A172 (cell line): ENCODE measurements at places on chromosomes 2 and 18. TPM values are rescaled to one million over a fixed set of nuclear protein-coding genes. Genes with fewer than 3 reads are reported as not detected.

Gene AAMP
- total RNA-seq = 217 and 254 TPM in 2 replicates

DNA sequence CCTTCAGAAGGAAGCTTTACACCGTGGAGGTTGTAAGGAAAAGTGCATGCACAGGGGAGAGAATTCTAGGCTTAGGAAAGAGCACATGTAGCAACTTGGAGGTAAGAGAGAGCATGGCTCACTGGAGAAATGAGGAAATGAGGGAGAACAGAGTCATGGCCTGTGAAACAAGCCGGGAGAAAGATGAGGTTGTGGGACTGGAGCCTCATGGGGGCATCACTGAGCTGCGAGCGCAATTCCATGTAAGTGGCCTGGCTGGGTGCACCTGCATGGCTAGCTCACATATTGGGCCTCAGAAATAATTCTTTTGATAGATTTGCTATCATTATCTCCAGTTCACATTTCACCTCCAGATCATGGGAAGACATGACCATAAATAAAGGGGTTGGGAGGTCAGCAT, 785.5 kb upstream of the RAB6C start:
- DNase-seq = no peak

- no peak for DNase-seq
These were observed 32.4 kb downstream of the TMEM177 start for GRCh38 chr2:119711352-119711751.

GRCh38 chr18:76130845-76131244, 364.2 kb downstream of the ZNF516 start:
- DNase-seq = no peak

DNA sequence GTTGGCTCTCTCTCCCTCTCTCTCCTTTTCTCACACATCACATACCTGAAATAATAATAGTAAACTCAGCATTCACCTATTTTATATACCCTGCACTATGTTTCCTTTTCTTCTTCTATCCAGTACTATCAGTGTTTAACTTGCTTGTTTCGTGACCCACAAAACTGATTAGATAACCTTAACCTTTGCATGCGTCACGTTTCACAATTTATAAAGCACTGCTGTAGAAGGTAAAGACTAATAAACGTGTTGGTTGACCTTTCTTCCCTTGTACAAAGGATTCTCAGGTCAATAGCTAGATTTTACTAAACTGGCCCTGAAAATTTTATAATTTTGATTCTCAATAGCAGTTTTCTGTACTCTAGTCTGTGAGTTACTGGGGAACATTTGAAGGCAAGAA, 791.7 kb downstream of the DPP10 start:
- DNase-seq = no peak

DNA sequence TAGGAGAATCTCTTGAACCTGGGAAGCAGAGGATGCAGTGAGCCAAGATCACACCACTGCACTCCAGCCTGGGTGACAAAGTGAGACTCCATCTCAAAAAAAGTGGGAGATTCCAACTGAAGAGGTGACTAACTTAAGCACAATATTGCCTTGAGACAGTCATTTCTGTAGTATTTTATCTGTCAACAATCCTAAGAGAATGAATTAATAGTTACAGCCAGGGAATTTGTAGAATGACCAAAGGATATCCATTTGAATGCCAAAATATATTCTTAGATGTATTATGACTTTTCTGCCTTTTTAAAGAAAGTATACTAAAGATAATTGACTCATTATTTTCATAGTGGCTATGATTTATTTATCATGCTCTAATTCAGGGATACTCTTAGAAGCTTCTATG, 40.7 kb upstream of the CCDC150 start:
- no peak for DNase-seq

- DNase-seq = no peak
These were observed 220.9 kb upstream of the REV1 start for GRCh38 chr2:99710721-99711120.

- no peak for DNase-seq
These were observed 444.1 kb upstream of the LRATD1 start for GRCh38 chr2:14188446-14188845.

- no peak for DNase-seq
These were observed 60.2 kb downstream of the RALBP1 start for GRCh38 chr18:9535430-9535991.

Gene POTEF
- total RNA-seq = not detected in 2 replicates

GRCh38 chr2:23497536-23497935, 112.6 kb downstream of the KLHL29 start:
- DNase-seq = peak; percentile 5

Gene SERPINB3
- total RNA-seq = not detected in 2 replicates

Gene CFC1
- total RNA-seq = not detected in 2 replicates

- no peak for DNase-seq
These were observed 61.4 kb downstream of the PRPF40A start for GRCh38 chr2:152655880-152656279.

- DNase-seq = no peak
These were observed 42.8 kb upstream of the COL3A1 start for GRCh38 chr2:188931361-188931760.

Gene KCNK3
- 0.05 and 0.60 TPM in 2 replicates for total RNA-seq

DNA sequence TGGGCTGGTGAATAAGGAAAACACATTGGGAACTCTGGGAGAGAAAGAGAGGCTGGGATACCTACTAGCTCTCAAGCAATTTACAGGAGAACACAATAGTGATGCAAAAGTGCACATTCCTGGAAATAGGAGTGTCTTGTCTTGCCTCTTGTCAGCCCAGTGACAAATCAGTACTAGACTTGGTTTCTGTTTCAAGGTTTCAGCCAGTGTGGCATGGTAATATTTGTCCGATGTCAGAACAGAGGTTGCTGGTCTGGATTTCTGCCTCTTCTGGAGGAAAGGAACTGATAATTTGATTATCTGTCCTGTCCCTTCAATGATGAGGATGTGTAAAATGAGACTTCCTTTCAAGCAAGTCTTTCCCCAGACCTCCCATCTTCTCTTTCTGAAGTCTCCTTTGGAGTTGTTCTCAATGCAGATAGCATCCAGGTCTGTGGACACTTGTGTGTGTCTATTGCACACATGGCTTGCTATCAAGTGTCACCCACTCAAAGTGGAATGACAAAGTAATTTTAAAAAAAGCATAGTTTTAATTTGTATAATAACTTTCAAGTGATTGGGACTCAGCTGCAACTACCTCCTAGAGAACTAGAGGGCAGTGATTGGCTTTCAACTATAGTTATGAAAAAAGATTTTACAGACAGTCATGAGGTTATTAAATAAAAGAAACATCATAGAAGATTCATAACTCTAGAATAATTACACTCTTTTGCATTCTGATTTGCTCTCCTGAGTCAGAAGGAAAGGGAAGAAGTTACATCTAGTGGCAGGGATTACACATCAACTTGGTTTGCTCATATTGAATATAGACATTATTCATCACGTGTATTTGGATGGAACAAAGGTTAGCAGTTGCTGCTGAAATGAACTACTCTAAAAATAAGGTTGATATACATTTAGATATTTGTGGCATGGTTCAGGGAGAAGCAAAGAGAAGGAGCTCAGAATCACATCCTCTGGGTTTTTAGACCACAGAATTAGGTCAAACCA, 4.5 kb downstream of the GPR39 start:
- no peak for DNase-seq

GRCh38 chr2:175351512-175351911, 170.0 kb upstream of the ATP5MC3 start:
- no peak for DNase-seq

- DNase-seq = no peak
These were observed 33.7 kb downstream of the SLC9A4 start for GRCh38 chr2:102506743-102507142.

Gene C2orf80
- total RNA-seq = not detected in 2 replicates

DNA sequence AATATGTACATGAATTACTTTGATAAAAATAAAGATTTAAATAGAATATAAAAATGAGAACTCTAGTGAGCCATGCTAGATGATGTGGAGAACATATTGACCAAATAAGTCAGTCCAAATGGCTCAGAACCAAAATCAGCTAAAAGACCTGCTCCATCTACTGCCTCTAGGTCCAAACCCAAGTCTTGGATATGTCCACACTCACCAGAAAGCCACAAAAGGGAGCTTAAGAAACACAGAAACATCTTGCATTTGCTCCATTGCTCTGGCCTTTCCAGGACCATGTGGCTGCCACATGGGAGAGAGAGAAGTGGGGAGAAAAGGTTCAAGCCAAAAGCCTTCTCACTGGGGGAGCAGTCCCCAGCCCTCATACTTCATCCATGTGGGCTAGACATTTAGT, 272.5 kb downstream of the DYSF start:
- no peak for DNase-seq

Gene CACNB4
- total RNA-seq = 1.8 and 2.2 TPM in 2 replicates

DNA sequence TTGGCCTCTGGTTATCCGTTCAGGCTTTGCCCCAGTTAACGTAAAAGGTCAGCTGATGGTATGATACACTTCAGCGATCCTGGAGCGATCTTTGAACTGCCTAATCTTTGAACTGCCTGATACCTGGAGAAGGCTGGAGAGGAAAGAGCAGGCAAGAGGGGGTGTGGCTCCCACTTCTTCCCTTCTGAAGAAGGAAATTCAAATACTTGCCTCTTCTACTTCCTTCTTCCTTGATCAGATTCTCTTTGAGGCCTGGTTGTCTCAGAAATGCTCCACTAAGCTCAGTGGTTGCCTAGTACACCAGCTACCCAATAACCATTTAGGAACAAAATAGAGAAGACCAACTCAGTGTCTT, 619 bp downstream of the GALM start:
- DNase-seq = no peak

GRCh38 chr2:6008726-6009125, 316.5 kb downstream of the SOX11 start:
- DNase-seq = no peak

Gene LYPD6
- total RNA-seq = 22.7 and 40.4 TPM in 2 replicates

DNA sequence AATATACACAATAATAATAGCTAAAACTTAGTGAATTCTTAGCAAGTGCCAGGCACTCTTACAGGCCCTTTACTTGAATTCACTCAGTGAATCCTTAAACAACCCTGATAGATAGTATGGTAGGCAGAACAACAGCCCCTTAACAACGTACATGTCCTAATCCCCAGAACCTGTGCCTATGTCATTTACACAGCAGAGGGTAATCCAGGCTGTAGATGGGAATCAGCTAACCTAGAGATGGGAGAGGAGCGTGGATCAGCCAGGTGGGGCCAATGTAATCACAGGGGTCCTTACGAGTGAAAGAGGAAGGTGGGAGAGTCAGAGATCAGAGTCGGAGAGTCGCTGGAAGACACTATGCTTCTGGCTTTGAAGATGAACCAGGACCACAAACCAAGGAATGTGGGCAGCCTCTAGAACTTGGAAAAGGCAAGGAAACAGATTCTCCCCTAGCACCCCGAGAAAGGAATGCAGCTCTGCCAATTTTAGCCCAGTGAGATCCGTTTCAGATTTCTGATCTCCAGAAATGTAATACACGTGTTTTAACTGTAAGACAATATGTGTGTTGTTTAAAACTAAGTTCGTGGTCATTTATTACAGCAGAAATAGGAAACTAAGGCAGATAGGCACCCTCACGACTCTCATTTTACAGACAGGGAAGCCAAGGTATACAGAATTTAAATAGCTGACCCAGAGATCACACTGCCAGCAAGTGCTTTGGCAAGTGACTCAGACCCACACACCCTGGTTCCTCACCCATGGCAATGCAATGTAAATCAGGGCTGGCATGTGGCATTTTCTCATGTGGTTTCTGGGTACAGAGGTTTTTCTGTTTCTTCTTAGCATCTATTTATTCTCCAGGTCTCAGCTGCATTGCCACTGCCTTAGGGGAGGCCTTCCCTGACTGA, 68.9 kb downstream of the DOCK10 start:
- peak; percentile 54 for DNase-seq

Gene CABYR
- 16.3 and 24.6 TPM in 2 replicates for total RNA-seq

Gene PLEKHM3
- total RNA-seq = 3.5 and 4.9 TPM in 2 replicates

Gene MRPL30
- 53.6 and 67.3 TPM in 2 replicates for total RNA-seq

- peak; percentile 61 for DNase-seq
These were observed 12.4 kb downstream of the DYM start for GRCh38 chr18:49447810-49448745.

Gene COLEC11
- 0.17 TPM in 1 of 2 replicates, not detected in the other for total RNA-seq

GRCh38 chr2:44926957-44927356, 14.5 kb upstream of the SIX3 start:
- DNase-seq = no peak

GRCh38 chr2:18560797-18561085, 288 bp upstream of the RDH14 start:
- DNase-seq = no peak

GRCh38 chr2:180554330-180554729, 426.1 kb upstream of the UBE2E3 start:
- DNase-seq = no peak

GRCh38 chr2:1793868-1794445, 49.6 kb upstream of the PXDN start:
- DNase-seq = no peak

- DNase-seq = no peak
These were observed 47.9 kb downstream of the KIF5C start for GRCh38 chr2:148922776-148923475.

Gene ANKRD53
- total RNA-seq = not detected in 2 replicates

Gene KANSL1L
- total RNA-seq = 12.9 and 18.6 TPM in 2 replicates

GRCh38 chr2:101960819-101961337, 30.9 kb upstream of the IL1R2 start:
- DNase-seq = no peak

- DNase-seq = no peak
These were observed 36.4 kb upstream of the GAREM1 start for GRCh38 chr18:32507093-32507492.

GRCh38 chr2:66543257-66543767, 108.4 kb downstream of the MEIS1 start:
- no peak for DNase-seq

Gene HRH4
- total RNA-seq = not detected in 2 replicates

- DNase-seq = no peak
These were observed 32.2 kb downstream of the RFX8 start for GRCh38 chr2:101442667-101443061.

- no peak for DNase-seq
These were observed 13.5 kb upstream of the CALCRL start for GRCh38 chr2:187461294-187462261.

Gene SP9
- 0.74 TPM in 1 of 2 replicates, not detected in the other for total RNA-seq

Gene TEKT4
- not detected in 2 replicates for total RNA-seq

Gene OSBPL1A
- 54.2 and 76.9 TPM in 2 replicates for total RNA-seq

- DNase-seq = peak; percentile 74
These were observed 48.6 kb downstream of the RPIA start for GRCh38 chr2:88739985-88740600.

- no peak for DNase-seq
These were observed 286.4 kb downstream of the CDH19 start for GRCh38 chr18:66317243-66318090.

GRCh38 chr2:48406116-48406515, 123.8 kb upstream of the STON1 start:
- DNase-seq = no peak

DNA sequence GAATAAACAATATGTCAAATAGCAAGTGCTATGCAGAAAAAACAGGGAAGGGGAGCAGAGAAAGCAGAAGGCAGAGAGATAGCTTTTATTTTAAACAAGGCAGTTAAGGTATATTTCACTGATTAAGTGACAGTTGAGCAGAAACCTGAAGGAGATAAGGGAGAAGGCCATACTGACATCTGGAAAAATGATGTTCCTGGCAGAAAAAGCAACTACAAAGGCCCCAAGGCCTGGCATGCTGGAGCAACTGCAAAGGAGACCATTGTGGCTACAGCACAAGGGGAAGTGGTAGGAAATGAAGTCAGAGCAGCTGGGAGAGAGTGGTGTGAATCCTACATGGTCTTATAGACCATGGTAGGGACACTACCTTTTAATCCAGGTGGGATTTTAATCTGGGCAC, 8.9 kb upstream of the PCBP1 start:
- DNase-seq = no peak

Gene CCDC85A
- 13.1 and 14.0 TPM in 2 replicates for total RNA-seq

Gene HMSD
- 0.12 TPM in 1 of 2 replicates, not detected in the other for total RNA-seq
